ENCODE measurements at places on chromosomes 3 and 15. TPM values are rescaled to one million over a fixed set of nuclear protein-coding genes. Genes with fewer than 3 reads are reported as not detected.

DNA sequence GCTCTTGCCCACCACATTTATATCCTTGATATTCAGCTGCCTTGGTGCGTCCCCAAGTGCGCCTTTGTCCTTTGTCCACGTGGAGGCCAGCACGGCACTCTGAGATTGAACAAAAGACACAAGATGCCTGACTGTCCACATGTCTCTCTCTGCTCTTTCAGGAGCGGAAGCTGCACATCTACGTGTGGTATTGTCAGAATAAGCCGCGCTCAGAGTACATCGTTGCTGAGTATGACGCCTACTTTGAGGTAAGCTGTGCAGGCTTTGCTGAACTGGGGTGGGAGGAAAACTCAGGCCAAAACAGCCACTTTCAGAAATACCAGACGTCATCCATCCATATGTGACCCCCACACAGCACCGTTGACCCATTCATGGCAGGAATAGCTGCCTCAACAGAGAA, 72.0 kb upstream of the UMPS start:
- H3K36me3 ChIP-seq, result no peaks in the 10 kb centered on the region
- H3K4me1 ChIP-seq, result no peaks in the 10 kb centered on the region
- no peak for DNase-seq
- H3K4me3 ChIP-seq, result no peak overlapping the region

GRCh38 chr3:147794596-147794995, 385.4 kb downstream of the ZIC1 start:
- H3K4me1 ChIP-seq, result no peaks in the 10 kb centered on the region
- no peaks in the 10 kb centered on the region for H3K36me3 ChIP-seq
- H3K4me3 ChIP-seq, result no peak overlapping the region

- H3K27me3 ChIP-seq, result peaks cover 30% of the 10 kb centered on the region
- no peak for DNase-seq
- no peak overlapping the region for H3K27ac ChIP-seq
- H3K4me3 ChIP-seq, result peak overlapping the region; percentile 41
These were observed 4.9 kb downstream of the ISL2 start for GRCh38 chr15:76341366-76342057.

GRCh38 chr15:65738649-65739048, 53.4 kb downstream of the DENND4A start:
- no peaks in the 10 kb centered on the region for H3K27me3 ChIP-seq
- DNase-seq, result no peak
- no peaks in the 10 kb centered on the region for H3K4me1 ChIP-seq
- no peak overlapping the region for H3K27ac ChIP-seq
- peaks cover 6% of the 10 kb centered on the region for H3K36me3 ChIP-seq

DNA sequence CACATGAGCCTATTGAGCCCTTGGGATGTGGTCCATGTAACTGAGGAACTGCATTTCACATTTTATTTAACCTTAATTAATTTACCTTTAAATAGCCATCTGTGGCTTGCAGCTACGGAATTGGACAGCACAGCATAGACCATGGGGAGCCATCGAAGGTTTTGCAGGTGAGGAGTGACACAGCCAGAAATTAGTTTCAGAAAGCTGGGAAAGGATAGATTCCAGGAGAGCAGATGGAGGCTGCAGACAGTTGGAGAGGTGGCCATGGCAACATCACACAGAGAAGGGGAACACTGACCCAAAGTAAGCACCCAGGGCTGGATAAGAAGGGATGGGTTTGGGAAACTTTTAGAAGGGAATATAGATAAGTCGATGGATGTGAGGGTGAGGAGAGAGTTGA, 100.1 kb upstream of the SLC6A11 start:
- no peak overlapping the region for H3K4me3 ChIP-seq
- H3K27ac ChIP-seq, result no peak overlapping the region
- no peaks in the 10 kb centered on the region for H3K36me3 ChIP-seq
- H3K4me1 ChIP-seq, result no peaks in the 10 kb centered on the region
- no peaks in the 10 kb centered on the region for H3K27me3 ChIP-seq
- no peak for DNase-seq

GRCh38 chr3:188948281-188948996, 223.3 kb upstream of the TPRG1 start:
- peaks cover 37% of the 10 kb centered on the region for H3K4me1 ChIP-seq
- H3K4me3 ChIP-seq, result peak overlapping the region; percentile 65
- H3K27ac ChIP-seq, result peak overlapping the region; percentile 99
- peak; percentile 60 for DNase-seq
- H3K36me3 ChIP-seq, result no peaks in the 10 kb centered on the region
- H3K27me3 ChIP-seq, result no peaks in the 10 kb centered on the region

- no peaks in the 10 kb centered on the region for H3K4me1 ChIP-seq
- no peak for DNase-seq
- H3K27ac ChIP-seq, result no peak overlapping the region
- no peak overlapping the region for H3K4me3 ChIP-seq
These were observed 40.0 kb downstream of the WNT7A start for GRCh38 chr3:13839726-13840340.

DNA sequence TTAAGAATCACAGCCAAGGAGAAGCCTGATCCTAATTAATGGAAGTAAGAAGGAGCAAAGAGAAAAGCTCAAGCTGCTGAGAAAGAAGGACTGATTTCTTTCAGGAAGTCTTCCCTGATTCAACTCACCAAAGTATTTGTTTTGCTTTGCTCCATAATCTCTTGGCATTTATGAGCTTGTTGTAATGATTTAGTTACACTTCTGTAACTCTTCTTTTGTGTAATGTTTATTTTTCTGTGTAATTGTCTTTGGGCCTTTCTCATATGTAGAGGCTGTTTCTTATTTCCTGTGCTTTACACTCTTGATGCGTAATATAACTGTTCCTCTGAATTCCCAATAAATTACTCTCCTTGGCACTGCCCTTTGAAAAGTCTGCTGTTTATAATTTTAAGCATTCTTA, 80.0 kb downstream of the COL6A5 start:
- no peak overlapping the region for H3K4me3 ChIP-seq
- H3K4me1 ChIP-seq, result no peaks in the 10 kb centered on the region
- no peaks in the 10 kb centered on the region for H3K27me3 ChIP-seq
- DNase-seq, result no peak
- no peak overlapping the region for H3K27ac ChIP-seq

FBXW12 gene
- not detected for total RNA-seq

CYP8B1 gene
- total RNA-seq, result not detected

PLCH1 gene
- total RNA-seq, result not detected

RAD51 gene
- 0.44 TPM for total RNA-seq

All from breast epithelium (tissue), 4 donors.